ENCODE measurements at places on chromosomes 7 and 10.

DNA sequence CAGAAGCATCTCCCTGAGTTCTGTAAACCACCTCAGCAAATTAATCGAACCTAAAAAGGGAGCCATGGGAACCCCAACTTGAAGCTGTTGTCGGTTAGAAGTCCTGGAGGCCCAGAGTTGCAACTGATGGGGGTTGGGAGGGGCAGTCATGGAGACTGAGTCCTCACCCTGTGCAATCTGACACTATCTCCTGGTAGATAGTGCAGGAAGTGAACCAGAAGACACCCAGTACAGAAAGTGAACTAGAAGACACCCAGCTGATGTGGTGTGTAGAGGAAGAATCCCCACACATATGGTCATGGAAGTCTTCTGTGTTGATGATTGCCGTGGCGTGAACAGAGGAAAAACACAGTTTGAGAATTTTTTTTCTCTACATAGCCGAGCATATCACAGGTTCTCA lies 58.8 kb upstream of the SRRM3 start:
- no peak for DNase-seq

DNA sequence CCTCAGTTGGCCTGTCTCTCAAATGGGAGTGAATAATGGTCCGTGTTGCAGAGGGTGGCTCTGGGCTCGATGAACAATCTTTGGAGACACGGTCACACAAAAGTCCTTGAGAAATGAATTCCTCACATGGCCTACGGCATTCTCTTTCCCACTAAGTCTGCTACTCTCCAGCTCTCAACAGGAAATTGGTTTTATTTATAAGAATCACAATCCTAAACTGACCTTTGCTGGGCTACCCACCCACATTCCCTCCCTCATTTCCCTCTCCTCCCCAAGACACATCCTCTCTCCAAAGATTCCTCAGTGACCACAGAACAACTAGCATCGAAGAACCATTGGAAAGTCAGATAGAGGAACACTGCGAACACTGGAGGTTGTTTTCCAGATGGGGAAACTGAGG lies 4.7 kb downstream of the AFAP1L2 start:
- DNase-seq: no peak

DNA sequence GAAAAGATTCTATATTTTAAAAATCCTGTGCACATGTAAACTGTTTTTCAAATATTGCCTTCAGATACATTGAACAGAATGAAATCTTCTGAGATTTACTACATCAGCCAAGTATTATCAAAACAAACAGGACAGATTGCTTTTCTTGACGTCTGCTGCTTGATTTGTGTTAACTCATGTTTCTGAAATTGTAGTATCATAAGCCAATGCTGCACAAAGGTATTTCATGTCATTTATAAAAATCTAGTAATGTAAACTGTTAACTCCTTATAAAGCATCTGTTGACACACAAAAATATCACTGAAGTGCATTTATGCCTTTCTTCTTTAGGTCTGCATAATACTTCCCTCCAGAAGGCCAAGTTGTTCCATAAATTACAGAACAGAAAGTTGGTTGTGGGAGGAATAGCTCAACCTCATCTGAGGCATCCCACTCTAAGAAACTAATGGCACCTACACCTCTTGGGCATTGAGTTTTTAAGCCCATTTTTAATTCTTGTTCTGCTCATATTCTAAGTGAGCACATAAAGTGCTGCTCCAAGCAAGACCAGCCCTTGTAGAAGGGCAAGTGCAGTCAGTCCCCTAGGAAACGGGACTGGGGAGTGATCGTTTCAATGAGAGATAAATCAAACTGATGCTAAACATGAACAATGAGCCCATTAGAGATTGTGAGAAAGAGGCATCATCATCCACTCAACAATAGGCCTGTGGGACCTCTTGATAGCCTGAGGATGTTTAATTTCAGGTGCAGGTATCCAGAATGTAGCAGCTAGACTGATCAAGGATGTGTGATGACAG lies 28.5 kb downstream of the CAV1 start:
- DNase-seq: no peak

DNA sequence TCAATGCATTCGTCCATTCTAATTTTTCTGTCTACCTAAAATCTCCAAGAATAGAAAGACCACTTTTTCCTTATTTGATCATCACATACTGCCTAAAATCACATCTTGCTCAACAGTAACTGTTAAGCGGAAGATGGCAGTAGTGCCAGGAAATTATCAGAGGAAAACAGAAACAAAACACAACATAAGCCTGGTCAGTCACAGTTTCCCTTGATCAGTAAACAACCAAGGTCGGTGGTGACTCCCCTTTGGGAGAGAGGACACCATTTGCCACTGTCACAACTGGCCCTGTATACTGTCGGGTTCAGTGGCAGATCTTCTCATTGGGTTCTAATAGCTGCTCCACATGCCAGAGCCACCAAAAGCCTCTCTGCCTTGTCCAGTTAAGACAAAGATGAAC lies 106.6 kb downstream of the PLXNA4 start:
- DNase-seq: no peak

DNA sequence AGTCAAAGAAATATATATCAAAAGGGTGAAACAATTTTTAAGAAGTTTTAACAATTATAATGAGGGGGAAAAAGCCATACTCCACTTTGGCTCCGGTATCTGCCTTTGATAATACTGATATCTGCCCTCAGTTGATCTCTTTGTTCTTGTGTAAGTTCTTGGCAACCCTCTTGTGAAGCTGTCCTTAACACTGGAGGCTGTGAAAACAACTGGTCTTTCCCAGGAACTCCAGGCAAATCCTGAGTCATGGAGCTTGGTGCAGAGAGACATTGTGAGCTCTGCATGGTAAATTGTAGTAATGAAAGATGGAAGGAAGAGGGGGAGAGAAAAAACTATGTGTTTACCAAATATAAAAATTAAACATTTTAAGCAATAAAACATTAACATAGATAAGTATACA lies 11.9 kb upstream of the ERVW-1 start:
- no peak for DNase-seq

DNA sequence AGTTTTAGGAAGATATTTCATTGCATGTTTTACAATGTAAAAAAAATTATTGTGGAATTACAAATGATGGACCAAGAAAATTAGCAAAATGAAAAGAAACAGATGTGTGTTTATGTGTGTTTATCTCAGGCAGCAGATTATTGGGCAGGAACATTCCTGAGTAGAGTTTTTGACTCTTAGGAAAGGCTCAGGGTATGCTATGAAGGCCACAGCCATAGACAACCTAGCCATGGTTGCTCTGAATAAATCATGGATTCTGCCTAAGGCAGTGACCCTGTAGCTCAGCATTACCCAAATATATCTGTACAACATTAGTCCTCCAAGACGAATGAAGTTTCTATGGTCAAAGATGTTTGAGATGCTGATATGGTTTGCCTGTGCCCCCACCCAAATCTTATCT lies 298.3 kb downstream of the PTEN start:
- DNase-seq: no peak

DNA sequence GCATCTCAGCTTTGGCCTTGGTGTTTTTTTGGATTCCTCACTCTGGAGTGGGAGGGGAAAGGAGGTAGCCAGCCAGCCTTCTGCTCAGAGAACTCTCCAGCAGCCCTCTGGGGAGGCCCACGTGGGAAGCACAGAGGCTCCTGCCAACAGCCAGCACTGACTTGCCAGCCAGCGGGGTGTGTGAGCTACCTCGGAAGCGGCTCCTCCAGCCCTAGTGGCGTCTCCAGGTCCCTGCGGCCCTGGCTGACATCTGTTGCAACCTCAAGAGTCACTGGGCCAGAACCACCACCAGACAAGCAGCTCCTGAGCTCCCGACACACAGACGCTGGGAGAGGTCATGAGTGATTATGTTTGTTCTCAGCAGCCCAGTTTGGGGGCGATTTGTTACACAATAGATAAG lies 180.2 kb upstream of the FZD8 start:
- peak; percentile 34 for DNase-seq

DNA sequence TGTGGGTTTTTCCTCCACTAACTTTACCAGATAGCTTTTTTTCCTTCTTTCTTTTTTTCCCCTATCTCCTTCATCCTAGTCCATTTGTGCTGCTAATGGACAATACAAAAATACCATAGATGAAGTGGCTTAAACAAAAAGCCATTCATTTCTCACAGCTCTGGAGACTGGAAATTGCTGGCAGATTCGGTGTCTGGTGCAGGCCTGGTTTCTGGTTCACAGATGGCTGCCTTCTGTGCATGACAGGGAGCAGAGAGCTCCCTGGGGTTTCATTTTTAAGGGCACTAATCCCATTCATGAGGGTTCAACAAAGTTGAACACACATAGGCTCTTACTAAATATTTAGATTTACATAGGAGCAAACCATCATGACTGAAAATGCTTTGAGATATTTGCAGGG lies 467.4 kb downstream of the TYW1 start:
- DNase-seq: no peak

DNA sequence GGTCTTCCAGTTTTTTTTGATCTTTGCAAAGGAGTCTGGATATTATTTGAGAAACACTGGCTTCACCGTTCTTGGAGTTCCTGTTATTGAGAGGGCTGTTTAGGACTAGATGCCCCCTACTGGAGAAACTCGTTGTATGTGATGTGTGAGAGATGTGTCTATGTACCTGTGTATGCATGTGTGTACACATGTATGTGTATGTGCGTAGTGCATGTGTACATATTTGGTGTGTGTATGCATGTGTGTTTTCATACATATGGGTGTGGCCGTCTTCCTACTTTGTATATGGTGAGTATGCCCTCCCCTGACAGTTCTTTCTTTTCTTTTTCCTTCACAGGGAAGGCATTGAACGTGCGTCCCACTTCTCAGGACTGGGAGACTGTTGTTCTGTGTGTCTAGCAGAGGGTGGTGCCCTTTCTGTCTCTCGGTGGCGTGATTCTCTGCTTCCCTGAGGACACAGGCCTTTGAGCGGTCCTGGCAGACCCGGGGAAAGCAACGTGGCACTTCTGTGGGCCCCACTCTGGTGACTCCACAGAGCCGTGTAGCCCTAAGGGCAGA lies 3.0 kb upstream of the CALHM3 start:
- DNase-seq: peak; percentile 86

DNA sequence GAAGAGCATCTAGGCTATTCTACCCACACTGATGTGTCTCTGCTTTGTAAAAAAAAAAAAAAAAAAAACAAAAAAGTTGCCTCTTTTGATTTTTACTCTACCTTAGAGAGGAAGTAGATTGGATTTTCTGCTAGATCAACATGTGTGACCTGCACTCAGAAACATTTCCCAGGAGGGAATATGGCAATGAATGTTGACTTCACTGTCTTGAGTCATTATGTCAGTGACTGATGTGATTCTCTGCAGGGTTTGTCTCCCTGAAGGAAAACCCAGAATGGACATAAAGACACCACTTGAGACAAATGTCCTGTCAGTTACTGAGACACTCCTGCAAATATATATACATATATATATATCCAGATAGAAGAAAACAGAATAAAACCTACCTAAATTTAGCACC lies 370.3 kb downstream of the BMPER start:
- DNase-seq: no peak

DNA sequence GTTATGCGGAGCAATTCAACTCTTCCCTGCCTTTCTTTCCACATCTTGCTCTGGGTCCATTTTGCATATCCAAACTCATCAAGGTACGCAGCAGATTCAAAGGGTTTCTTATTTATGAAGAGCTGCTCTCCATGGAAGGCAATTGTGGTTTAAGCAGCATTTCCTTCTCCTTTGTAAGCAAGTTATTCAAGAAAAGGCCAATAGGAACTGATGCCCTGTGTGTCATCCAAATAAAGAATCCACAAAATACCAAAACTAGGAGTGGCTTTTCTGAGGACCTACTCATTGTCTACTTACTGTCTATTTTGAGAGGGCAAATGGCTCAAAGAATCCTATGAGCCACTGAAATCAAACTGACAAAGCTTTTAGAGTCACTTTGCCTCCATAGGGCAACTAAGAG lies 253.1 kb downstream of the PTEN start:
- DNase-seq: no peak

DNA sequence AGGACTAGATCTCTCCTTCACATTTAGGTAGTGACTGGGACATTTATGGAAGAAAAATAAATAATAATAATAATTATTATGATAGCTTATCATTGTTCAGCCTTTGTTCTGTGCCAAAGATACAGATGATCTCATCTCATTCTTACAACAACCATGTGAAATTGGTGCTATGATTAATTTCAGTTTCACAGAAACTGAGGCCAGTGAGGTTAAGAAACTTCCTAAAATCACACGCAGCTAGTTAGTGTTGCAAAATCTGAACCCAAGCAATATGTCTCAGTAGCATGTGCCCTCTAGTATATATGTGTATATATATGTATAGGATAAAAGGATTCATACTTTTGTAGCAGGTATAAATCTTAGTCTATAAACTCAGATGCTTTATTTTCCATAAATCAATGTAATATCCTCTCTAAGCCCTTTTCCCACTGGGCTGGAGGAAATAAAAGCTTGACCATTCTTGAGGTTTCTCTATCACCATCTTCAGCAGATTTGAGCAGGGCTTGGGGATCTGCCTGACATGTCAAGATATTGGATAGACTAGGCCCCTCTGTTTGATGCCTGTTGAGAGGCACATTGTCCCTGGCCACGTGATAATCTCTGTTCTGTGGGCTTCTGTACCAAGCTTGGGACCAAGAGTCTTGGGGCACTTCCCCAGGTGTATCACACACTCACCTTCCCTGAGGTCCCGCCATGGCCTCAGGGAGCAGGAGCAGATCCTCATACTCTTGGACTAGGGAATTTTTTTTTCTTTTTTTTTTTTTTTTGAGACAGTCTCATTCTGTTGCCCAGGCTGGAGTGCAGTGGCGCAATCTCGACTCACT lies 172.6 kb upstream of the NRP1 start:
- DNase-seq: no peak

DNA sequence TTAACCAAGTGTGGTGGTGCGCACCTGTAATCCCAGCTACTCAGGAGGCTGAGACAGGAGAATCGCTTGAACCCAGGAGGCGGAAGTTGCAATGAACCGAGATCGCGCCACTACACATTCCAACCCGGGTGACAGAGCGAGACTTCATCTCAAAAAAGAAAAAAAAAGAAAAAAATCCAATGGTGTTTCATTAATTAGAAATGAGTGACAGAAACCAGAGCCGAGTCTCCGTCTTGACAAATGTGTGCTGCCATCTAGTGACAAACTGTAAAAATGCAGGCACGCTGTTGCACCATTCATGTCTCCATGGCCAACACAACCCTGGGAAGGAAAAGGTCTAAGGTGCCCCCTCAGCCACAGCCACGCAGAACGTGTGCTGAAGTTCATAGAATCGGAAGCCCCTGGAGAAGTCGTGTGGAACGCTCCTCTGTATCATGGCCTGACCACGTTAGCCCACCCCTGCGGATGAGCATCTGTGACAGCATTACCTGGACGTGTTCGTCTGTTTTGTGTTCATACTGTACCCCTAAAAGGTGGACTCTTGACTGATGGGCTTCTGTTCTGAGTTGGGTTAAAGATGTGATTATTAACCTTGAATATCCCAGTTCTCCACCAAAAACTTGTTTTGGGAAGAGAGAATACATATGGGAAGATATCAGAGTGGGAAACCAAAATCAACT lies 94.9 kb downstream of the LYZL2 start:
- peak; percentile 69 for DNase-seq

DNA sequence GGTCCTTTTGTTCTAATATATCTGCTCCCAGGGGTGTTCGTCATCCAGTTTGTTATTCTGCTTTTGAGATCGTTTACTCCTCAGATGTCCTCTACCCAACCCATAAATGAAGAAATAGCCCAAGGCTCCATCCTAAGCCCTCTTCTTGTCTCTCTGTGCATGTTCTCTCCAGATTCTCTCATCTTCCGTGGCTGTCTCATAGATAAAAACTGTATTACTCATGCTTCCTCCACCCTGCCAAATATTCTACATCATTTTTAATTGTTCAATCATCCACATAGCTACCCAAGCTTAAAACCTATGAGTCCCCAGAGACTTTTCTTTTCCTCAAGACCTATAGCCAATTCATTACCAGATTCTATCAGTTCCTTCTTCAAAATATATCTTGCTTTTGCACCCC lies 44.9 kb downstream of the CAV1 start:
- DNase-seq: peak; percentile 21

- DNase-seq: no peak
These were observed 182.2 kb upstream of the INHBA start for GRCh38 chr7:41885078-41885477.

Measured in hepatic stellate cell (primary cell).